Ecto neural progenitor cell (in vitro differentiated cells): ENCODE measurements at places on chromosomes 11 and 22.

DNA sequence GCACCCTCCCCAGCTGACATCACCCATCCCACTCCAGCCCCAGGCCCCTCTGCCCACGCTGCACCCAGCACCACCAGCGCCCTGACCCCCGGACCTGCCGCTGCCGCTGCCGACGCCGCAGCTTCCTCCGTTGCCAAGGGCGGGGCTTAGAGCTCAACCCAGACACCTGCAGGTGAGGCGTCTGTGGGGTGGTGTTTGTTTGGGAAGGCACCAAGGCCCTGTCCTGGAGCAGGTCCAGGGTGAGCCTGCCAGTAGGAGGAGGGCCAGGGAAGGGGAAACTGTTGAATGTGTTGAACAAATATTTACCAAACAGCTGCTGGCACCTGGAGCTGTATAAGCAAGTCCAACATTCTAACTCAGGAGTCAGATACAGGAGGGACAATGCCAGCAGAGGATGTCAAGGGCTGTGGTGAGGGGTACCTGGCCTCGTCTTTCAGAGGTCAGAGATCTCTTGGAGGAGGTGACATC lies 3.1 kb downstream of the VEGFB start:
- DNase-seq = no peak

DNA sequence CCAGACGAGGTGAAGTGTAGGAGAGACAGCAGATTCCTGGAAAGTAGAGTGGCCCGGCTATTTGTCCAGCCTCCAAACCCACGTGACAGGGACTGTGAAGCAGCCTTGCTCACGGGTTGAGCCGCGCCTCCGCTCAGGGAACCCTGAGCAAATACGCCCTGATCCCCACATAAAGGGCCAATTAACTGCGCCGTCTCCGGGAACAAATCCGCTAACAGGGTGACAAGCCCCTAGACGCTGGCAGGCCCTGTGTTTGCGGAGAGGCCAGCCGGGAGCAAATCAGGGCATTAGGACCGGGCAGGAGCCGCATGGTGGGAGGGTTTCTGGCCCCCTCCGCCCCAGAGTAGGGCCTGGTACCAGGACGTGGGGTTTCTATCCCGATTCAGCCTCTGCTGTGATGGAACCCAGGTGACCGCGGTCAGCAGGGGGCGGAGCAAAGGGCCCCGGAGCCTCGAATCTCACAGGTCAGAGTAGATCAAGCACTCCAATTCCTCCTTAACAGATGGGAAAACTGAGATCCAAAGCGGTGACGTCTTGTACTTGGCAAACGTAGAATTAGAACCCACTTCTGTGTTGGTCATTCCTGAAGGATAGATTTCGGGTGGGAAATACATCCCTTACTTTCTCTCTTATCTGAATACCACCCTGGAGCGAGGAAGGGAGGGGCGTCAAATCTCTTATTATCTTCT lies 2.0 kb upstream of the ROBO3 start:
- peak; percentile 89 for DNase-seq

- no peak for DNase-seq
Measured at GRCh38 chr11:20536784-20537183, 62.6 kb upstream of the SLC6A5 start.

DNA sequence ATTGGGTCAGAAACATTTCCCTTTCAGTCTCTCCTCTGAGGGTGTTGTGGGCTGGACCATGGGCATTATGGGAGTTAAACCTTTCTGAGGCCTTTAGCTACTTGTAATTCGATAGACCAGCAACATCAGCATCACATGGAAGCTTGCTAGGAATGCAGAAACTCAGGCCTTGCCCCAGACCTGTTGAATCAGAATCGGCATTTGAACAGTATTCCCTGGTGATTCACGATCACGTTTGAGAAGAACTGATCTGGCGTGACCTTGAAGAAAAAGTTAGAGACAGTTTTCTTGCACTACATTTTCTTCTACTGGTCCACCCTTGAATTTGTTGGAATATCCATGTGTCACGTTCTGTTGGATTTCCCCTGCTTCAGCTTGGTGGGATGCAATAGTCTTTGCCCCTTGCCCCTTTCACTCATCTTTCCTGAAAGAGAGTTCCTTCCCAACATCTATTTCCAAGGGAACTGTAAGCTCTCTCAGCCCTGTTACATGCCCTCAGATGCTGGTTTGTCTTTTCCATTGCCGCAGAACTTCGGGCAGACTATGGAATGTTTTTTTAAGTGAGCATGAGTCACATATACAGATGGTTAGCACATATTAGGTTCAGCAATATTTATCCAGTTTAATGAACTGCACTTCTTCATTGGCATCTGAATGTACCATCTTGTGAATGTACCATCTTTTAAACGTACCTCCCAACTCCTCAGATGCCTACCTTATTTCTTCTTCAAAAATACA lies 23.9 kb downstream of the EHF start:
- no peak for DNase-seq

DNA sequence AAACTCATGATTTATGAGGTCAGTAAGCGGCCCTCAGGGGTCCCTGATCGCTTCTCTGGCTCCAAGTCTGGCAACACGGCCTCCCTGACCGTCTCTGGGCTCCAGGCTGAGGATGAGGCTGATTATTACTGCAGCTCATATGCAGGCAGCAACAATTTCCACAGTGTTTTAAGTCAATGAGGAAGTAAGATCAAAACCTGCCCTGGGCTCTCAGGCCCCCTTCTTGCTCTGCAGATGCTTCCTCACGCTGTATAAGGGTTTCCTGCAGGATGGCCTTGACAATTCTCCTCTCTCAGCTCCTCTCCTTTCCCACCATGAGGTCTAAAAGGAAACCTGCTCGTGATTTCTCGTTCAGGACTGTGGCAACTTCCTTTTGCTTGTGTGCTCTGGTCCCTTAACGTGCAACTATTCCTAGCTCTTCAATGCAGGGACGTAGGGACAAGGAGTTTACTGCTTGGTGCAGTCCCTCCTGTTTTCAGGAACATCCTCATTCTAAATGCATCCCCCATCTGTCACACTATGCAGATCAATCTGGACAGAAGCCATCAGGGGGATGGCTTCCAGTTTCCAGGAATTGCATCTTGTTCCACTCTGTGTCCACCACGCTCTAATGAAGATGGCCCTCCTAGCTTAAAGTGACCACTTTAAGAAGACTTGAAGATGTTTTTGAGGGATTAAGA lies 64.3 kb upstream of the IGLL5 start:
- DNase-seq = no peak

DNA sequence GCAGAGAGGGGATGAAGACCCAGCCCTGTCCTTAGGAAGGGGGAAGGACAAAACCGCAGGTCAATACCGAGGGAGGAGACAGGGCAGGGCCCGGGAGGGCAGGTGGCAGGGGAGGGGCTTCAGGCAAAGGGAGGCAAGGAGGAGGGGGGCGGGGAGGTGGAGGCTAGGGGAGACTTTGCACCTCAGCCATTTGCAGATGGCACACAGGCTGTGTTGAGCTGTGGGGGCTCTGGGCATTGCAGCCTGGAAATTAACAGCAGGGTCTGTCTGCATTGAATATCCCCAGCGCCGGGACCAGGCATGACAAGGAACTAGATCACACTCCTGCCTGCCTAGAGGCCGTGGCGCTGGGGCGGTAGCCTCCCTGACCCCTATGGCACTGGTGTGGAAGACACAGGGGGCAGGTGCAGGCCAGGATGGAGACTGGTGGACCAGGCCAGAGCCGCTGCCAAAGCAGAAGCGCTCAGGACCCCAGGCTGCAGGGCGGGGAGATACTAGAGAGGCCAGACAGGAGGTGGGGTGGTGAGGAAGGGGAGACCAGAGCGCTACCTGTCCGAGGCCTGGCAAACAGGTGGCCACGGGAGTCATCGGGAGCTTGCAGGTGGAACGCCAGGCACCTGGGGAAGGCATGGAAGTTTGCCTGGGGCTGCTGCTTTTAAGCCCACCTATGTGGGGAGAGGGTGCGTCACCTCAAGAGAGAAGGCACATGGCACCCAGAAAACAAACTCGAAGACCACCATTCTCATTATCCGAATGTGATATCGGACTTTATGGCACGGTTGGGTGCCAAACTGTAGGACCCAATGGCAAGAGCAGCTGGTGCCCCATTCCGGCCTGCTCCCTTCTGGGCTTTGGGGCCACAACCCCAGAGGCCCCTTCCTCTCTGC lies 11.5 kb downstream of the CBX6 start:
- DNase-seq = no peak

- DNase-seq = no peak
Measured at GRCh38 chr22:29083933-29084591, 11.2 kb downstream of the KREMEN1 start.

DNA sequence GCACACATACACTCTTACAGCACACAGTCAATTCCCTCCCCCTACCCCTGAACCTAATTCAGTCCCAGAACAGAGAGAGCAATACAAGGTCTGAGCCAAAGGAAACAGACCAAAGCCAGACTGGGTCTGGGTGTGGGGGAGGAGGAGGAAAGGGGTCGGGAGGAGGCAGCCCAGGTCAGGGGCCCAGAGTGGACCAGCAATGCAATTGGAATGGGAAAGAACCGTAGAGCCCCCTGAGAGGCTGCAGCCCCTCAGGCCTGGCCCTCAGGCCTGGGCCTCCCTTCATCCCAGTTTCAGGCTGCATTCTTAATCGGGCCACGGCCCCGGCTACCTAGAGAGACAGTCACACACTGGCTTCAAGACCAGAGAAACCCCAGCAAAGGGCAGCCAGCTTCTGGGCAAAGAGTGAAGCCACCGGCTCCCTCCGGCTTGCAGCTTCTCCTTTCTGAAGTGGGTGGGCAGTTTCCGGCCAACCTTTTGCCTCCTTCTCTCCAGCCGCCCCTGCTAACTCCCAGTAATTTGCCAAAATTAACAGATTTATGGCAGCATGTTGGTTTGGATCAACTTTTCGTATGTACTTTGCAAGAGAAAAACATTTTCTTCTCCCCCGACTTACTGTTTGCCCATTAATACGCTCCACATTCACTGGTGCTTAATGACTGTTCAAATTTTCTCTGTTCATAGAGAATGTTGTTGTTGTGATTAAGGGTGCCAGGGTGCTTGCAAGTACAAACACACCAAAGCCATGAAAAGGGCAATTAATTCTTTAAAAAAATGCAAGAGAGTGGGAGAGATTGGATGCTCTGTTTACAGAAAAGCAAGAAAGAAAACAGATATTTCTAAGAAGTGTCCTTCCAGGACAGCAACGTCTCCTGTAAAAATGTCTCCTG lies 488.3 kb downstream of the MN1 start:
- DNase-seq = peak; percentile 61

- DNase-seq = no peak
Measured at GRCh38 chr11:27551127-27551526, 44.6 kb upstream of the LIN7C start.

- peak; percentile 71 for DNase-seq
Measured at GRCh38 chr22:41445129-41446056, 1.2 kb downstream of the TOB2 start.

GRCh38 chr11:17588721-17589120 lies 41.7 kb downstream of the OTOG start:
- no peak for DNase-seq

DNA sequence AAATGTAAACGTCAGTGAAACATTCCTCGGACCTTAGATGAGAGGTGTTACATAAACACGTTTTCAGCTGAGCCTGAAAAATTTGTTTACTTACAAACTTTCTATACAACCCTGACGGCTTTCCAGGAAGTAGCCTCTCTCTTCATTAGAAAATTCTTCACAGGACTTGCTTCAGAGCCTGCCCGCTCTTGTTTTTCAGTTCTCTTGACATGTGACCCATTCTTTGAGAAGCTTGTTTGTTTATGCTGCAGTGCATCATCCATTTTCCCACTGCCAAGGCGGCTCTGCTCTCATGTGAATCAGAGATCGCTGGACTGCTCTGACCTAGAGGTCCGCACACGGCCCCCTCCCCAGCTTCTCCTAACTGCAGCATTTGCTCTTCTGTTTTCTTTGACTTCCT lies 47.9 kb upstream of the ARHGAP42 start:
- no peak for DNase-seq

DNA sequence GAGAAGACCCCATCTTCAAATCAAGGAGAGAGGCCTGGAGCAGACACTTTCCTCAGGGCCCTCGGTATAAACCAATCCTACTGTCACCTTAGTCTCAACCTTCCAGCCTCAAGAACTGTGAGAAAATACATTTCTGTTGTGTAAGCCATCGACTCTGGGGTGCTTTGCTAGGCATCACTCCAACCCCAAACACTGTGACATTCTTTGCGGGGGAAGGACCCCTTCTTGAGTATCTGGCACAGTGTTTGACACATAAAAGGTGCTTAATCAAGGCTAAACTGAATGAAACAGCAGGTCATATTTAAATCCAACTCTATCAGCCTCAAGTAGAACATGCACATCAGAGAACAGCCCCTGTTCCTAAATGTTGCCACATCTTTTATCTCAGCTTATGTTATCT lies 558.1 kb downstream of the INSC start:
- DNase-seq = peak; percentile 3

DNA sequence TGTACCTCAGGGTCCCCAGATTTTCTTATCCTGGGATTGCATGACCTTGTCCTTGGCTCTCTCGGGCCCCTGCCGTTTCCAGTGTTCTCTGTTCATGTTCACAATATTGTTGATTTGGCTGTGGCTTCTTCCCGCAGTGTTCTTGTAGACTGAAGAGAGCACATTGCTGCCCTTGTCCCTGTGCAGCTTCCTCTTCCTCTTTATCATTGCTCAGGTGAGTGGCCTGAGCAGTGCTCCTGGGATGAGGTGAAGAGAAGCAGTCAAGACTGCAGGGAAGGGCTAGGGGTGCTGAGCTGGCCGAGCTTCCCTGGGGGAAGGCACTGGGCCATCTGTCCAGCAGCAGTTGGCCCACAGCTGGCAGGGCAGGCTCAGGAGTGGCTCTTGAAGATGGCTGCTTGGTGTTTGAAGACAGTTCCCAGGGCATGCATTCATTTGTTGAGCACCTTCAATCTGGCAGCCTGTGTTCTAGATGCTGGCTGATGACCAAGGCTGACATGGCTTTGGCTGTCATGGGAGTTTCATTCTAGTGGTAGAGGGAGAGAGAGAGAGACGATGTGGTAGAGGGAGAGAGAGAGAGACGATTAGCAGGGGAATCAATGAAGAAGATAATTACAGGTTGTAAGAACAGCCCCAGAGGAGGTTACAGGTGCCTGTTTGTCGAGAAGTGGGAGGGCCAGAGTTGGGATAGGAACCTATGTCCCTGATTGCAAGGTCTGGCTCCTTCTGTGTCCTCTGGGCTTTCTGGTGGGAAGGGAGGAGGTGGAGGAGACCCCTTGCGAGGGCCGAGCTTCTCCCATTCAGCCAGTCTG lies 17.4 kb downstream of the BMAL1 start:
- DNase-seq = no peak

GRCh38 chr11:120618399-120618798 lies 106.9 kb downstream of the GRIK4 start:
- no peak for DNase-seq

DNA sequence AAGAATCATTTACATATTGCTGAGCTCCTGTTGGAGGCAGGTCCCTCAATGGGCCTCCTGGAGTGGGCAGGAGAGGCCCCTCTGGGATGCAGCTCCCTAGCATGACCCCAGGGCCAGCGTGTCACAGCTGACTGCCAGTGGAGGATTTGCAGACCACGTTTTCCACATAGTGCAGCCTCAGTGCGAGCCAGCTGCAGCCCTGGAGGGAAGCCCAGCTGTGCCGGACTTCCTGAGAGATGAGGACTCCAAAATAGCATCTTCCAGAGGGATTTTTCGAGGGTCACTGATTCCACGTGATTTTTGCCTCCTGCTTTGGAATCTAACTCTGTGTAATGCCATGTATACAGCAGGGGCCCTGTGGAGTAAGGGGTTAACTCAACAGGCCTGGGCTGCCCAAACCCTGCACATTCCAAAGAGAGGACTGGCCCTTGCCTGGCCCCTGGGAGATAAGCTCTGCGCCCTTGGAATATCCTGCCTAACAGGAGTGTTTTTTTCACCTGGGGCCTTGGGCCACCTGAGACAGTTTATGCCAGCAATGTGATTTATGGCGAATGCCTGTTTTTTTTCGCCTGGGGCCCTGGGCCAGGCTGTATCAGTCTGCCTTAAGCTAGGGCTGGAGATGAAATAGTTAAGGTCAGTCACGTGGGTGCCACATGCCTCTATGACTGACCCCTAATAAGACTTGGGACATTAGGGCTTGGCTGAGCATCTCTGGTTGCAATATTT lies 47.4 kb downstream of the RPS6KA4 start:
- DNase-seq = peak; percentile 76
